Stimulated activated memory B cell treated with anti-CD40 and anti-IgM and Interleukin-4, amounts not matched to agents 10 μg/mL and 1 μg/mL and 100 μg/mL, for 72 hours (primary cell): ENCODE measurements at places on chromosomes 12 and 14.

GRCh38 chr12:106767206-106767605, 7.3 kb upstream of the RIC8B start:
- H3K27me3 ChIP-seq = peaks cover 35% of the 10 kb centered on the region
- H3K4me1 ChIP-seq = no peaks in the 10 kb centered on the region
- no peak for ATAC-seq
- H3K27ac ChIP-seq = no peak overlapping the region
- H3K4me3 ChIP-seq = no peak overlapping the region

GRCh38 chr12:125161712-125162022, 96.4 kb downstream of the AACS start:
- H3K4me1 ChIP-seq = peaks cover 7% of the 10 kb centered on the region
- H3K4me3 ChIP-seq = no peak overlapping the region
- H3K27ac ChIP-seq = no peak overlapping the region
- no peak for ATAC-seq
- no peaks in the 10 kb centered on the region for H3K36me3 ChIP-seq
- H3K27me3 ChIP-seq = peaks cover 3% of the 10 kb centered on the region

- H3K36me3 ChIP-seq = no peaks in the 10 kb centered on the region
- no peak overlapping the region for H3K4me3 ChIP-seq
- no peak for ATAC-seq
- peaks cover 18% of the 10 kb centered on the region for H3K27me3 ChIP-seq
- no peak overlapping the region for H3K27ac ChIP-seq
- H3K4me1 ChIP-seq = no peaks in the 10 kb centered on the region
Measured at GRCh38 chr14:23044840-23045239, 2.8 kb downstream of the PSMB11 start.

GRCh38 chr12:31702047-31702446, 26.8 kb downstream of the AMN1 start:
- ATAC-seq = no peak
- no peaks in the 10 kb centered on the region for H3K27me3 ChIP-seq
- peaks cover 9% of the 10 kb centered on the region for H3K4me1 ChIP-seq
- H3K36me3 ChIP-seq = peaks cover 47% of the 10 kb centered on the region
- H3K4me3 ChIP-seq = no peak overlapping the region
- no peak overlapping the region for H3K27ac ChIP-seq

GRCh38 chr12:48967991-48968390, 3.5 kb downstream of the WNT10B start:
- peaks cover 29% of the 10 kb centered on the region for H3K27me3 ChIP-seq
- no peaks in the 10 kb centered on the region for H3K36me3 ChIP-seq
- H3K4me3 ChIP-seq = no peak overlapping the region
- H3K27ac ChIP-seq = no peak overlapping the region
- no peak for ATAC-seq
- H3K4me1 ChIP-seq = peaks cover 62% of the 10 kb centered on the region

DNA sequence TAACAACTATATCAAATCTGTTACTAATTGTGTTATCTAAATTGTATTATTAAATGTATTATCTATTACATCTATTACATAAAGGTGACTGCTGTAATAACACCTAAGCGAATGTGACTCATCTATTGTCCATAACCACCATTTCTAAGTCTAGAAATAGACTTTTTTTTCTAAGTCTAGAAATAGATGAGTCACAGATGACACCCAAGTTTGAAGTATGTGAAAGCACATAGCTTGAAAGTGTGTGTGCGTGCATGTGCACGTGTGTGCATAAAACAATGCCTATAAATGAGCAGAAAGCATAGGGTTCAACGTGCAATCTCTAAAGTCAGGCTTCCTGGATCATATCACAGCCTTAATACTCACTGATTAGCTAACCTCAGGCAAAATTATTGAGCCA, 451.3 kb upstream of the USP15 start:
- H3K27me3 ChIP-seq = no peaks in the 10 kb centered on the region
- H3K4me1 ChIP-seq = no peaks in the 10 kb centered on the region
- ATAC-seq = no peak
- H3K4me3 ChIP-seq = no peak overlapping the region
- no peaks in the 10 kb centered on the region for H3K36me3 ChIP-seq
- H3K27ac ChIP-seq = no peak overlapping the region

- H3K27me3 ChIP-seq = no peaks in the 10 kb centered on the region
- H3K27ac ChIP-seq = no peak overlapping the region
- H3K4me1 ChIP-seq = no peaks in the 10 kb centered on the region
- H3K36me3 ChIP-seq = no peaks in the 10 kb centered on the region
- no peak for ATAC-seq
Measured at GRCh38 chr12:99137124-99137855, 492.2 kb downstream of the APAF1 start.

GRCh38 chr14:58082491-58083098, 69.4 kb downstream of the ARMH4 start:
- no peak overlapping the region for H3K27ac ChIP-seq
- no peak for ATAC-seq
- no peaks in the 10 kb centered on the region for H3K36me3 ChIP-seq
- no peaks in the 10 kb centered on the region for H3K4me1 ChIP-seq
- no peak overlapping the region for H3K4me3 ChIP-seq

GRCh38 chr14:95515080-95515489, 1.4 kb downstream of the SYNE3 start:
- no peaks in the 10 kb centered on the region for H3K27me3 ChIP-seq
- ATAC-seq = no peak
- H3K4me3 ChIP-seq = peak overlapping the region; percentile 82
- H3K27ac ChIP-seq = peak overlapping the region; percentile 74
- H3K36me3 ChIP-seq = peaks cover 15% of the 10 kb centered on the region

- H3K27me3 ChIP-seq = no peaks in the 10 kb centered on the region
- H3K36me3 ChIP-seq = peaks cover 17% of the 10 kb centered on the region
- peak overlapping the region; percentile 98 for H3K27ac ChIP-seq
- no peak for ATAC-seq
Measured at GRCh38 chr12:56315249-56315621, 553 bp downstream of the CNPY2 start.

- H3K4me3 ChIP-seq = no peak overlapping the region
- peaks cover 6% of the 10 kb centered on the region for H3K36me3 ChIP-seq
- H3K27me3 ChIP-seq = no peaks in the 10 kb centered on the region
- peaks cover 32% of the 10 kb centered on the region for H3K4me1 ChIP-seq
- no peak for ATAC-seq
Measured at GRCh38 chr12:27778206-27778605, 1.8 kb upstream of the KLHL42 start.

- no peak for ATAC-seq
- H3K4me3 ChIP-seq = no peak overlapping the region
- no peaks in the 10 kb centered on the region for H3K27me3 ChIP-seq
- H3K36me3 ChIP-seq = no peaks in the 10 kb centered on the region
- H3K27ac ChIP-seq = no peak overlapping the region
Measured at GRCh38 chr14:50953502-50953901, 9.2 kb upstream of the PYGL start.
